Activated T-helper 17 cell treated with anti-CD3 and anti-CD28 coated beads, Interleukin-2, amount 50 U/mL, for 72 hours (primary cell): ENCODE measurements at places on chromosomes 4 and X.
A peak's percentile ranks its signal among the peaks of the same experiment; 100 is the strongest.

- no peak for ATAC-seq
Observed at GRCh38 chr4:136306361-136306760, 1225.9 kb downstream of the PCDH18 start.

GRCh38 chr4:76955182-76955581 lies 5.6 kb downstream of the SEPTIN11 start:
- ATAC-seq = no peak

DNA sequence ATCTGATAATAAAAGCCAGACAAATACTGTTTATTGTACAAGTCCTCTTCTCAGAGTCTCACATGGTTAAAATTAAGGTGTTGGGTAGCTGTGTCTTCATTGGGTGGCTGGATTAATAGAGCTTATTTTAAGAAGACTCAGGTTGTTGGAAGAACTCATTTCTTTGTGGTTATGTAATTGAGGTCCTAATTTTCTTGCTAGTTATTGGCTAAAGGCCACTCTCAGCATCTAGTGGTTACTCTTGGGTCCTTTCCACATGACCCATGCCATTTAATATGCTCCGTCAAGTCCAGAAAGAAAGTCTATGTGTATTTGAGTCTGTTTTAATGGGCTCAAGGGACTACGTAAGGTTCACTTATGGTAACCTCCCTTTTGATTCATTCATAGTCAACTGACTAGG lies 1668.6 kb upstream of the AGA start:
- no peak for ATAC-seq

GRCh38 chr4:189035654-189036053 lies 896.4 kb downstream of the TRIML1 start:
- no peak for ATAC-seq

DNA sequence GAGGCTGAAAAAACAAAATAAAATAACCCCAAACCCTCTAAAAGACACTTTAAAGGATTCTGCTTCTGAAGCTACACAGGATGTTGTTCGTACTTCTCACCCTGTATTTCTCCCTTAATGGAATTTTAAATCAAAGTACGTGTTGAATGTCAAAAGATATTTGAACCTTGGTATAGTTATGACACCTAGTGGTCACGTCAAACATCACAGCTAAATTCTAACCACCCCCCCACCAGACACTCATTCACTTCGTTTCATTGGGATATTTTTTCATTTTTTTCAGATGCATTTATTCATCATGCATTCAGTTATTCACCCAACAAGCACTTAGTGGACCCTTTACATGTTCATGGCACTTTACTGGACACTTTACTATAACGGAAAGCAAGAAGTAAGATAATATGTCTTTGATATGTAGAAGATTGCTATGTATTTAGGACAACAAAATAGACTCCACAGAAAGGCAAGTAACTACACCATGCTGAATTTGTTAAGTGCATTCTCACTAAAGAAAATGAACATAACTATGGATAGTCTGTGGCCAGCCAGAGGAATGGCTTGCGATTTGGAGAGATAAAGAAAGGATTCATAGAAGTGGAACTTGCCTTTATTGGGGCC lies 62.5 kb upstream of the GPR174 start:
- peak; percentile 52 for ATAC-seq

DNA sequence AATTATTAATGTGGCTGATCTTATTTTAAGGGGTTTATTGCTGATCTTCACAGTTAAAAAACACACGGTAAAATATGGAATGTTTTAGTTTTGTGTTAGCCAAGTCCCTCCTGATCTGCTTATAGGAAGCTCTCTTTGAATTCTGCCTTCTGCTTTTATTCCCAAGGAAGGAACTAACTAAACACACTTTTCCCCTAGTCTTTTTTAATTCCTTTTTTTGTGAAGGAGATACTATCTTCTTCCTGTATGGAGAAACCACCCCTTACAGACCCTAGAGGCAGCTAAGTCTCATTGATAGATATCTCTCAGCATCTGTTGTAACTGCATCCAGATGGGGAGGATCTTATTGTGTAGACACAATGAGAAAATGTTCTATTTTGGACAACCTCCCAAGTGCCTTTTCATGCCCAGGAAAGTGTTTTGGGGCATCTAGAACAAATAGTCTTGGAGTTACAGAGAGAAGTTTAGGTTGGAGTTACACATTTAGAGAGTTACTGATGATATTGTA lies 64.4 kb downstream of the AFF1 start:
- ATAC-seq = no peak

DNA sequence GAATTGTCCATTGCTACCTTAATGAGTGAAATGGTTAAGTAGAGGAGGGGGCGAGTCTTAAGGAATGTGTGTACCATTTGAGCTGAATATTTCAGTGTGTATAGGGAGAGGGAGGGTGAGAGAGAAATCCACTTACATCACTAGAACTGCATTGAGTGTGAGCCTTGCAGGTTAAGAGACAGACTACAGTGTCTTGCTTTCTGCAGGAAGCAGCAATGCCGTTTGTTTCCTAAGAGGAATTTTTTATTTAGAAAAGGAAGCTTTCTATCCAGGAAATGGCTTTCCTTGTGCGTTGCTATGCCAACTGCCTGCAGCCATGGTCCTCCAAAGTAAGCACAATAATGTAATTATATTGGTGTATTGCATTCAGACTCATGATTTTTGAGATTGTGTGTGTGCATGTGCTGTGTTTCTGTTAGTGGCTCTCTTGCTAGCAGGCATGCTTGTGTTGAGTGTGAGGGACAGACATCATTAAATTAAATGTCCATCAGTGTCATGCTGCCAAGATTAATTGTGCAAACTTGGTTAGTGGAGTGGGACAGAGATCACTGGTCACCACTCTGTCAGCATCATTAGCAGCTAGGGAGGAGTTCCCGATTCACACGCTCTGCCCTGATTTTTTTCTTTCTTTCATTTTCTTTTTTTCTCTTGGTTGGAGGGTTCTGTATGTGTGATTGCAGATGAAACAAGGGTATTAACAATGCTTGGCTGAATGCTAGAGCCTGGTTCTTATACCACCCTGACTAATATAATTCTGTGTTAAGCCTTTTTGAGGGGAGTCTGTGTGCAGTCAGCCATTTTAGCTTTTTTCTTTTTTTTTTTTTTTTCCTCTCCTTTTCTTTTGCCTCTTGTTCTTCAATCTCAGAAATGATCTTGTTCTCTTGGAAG lies 164.3 kb downstream of the RAPGEF2 start:
- no peak for ATAC-seq

- ATAC-seq = no peak
Observed at GRCh38 chr4:165516281-165516833, 137.5 kb downstream of the CPE start.

- no peak for ATAC-seq
Observed at GRCh38 chrX:1327651-1328304, 8.8 kb upstream of the IL3RA start.

- no peak for ATAC-seq
Observed at GRCh38 chr4:95017305-95018064, 259.7 kb downstream of the BMPR1B start.

DNA sequence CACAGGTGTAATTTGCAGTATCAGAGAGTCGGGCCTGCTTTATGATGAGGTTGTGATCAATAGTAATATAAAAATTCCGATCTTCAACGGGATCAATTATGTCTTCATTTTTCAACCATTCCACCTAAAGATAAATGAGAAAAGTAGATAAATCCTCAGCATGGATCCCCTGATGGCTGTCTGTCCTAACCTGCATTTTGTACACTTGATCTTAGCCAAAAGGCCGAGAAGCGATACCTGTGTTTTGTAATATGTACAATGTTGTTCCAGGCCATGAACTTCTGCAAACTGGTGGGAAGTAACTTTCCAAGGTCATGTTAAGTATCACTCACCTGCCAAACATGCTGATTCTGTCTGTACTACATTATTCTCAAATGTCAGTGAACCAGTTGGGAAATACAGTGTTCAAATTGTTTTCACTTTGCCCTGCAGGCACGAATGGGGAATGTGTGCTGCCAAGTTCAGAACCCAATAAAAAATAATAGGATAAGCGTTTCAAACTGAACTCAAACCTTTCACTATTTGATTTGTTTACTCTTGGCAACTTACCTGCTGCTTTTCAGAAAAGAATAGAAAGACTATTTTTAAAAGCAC lies 298.1 kb downstream of the UNC5C start:
- ATAC-seq = no peak

- no peak for ATAC-seq
Observed at GRCh38 chr4:71189471-71189870, 149.3 kb upstream of the SLC4A4 start.

- no peak for ATAC-seq
Observed at GRCh38 chr4:5365071-5366008, 314.1 kb downstream of the STK32B start.

DNA sequence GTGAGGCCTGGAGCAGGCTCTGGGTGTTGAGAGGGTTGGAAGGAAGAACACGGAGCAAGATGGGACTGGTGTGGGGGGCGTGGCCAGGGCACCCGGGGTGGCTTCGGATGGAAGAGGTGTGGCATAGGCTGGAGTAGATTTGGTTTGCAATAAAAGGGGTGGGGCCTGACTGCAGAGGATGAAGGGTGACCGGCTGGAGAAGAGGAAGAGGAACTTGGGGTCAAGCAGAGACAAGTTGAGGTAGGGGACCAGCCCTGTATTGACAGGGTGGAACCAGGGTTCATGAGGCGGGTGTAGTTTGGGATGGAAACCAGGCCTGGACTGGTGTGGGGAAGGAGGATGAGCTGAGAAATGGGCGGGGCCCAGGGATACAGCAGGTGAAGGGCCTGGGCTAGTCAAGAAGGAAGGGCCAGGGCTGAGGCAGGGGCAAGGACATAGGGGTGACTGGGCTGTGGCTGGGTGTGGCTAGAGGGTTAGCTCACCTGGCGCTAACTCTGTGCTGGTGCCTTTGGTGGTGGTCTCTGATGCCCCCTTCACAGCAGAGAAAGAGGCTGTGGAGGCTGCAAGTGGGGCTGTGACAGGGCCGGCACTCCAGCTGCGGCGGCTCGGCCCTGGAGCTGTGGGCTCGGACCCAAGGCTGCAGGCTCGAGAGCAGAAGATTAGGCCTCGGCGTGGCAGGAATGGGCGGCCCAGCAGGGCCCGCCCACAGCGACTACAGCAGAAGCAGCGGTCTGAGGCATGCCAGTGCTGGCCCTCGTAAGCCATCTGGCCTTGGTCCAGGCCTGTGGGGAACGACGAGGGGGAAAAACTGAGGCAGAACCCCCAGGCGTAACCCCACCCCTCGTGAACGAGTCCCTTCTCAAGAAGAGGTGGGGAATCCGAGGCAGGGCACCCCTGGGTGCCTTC lies 5.0 kb downstream of the PLP2 start:
- ATAC-seq = no peak

DNA sequence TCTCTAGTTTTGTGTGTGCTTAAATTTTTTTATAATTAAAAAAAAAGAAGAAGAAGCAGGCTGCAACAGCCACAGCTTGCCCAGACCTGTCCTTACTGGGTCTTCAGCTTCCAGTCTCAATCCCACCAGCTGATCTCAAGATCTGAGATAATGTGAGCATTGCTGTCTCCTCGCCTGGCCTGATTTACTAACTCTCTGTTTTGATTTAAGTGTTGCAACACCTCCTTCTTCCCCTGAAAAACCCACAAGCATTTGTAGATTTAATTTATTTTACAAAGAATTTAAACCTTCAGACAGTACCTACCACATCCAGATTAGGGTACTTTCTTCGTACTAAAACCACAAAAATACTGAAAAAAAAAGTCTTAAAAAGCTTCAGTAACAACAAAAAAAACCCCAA lies 38.0 kb downstream of the FAM241A start:
- ATAC-seq = peak; percentile 45

DNA sequence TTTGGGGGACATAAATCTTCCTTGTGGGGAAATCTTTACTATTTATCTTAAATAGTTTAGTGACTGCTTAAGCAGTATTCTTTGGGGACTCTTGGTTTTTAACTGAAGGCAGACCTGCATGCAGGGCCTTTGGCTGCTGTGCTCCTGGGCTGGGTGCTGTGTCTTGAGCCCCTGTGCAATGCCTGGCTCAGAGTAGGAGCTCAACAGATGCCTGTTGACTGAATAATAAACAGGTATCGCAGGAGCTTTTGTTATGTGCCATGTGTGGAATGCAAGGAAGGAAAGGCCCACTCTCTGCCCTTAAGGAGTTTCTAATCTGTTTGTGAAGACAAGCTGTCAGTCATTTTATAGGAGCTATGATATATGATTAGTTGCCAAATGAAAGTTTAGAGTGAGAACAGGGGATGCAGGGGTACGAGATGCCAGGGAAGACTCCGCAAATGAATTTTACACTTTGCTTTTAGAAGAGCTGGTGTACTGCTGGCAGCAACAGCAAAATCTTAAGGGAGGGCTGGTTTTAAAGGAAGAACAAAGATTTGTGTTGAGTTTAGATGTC lies 6.7 kb downstream of the GAB1 start:
- no peak for ATAC-seq

DNA sequence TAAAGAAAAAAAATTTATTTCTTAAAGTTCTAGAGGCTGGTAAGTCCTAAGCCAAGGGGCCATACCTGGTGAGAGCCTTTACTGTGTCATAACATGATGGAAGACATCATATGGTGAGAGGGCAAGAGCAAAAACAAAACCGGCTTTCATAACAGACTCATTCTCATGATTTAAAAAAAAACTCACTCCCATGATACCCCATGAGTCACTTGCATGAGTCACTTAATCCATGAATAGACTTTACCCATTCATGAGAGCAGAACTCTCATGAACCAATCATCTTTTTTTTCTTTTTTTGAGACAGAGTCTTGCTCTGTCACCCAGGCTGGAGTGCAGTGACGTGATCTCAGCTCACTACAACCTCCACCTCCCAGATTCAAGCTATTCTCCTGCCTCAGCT lies 369.7 kb upstream of the DIAPH2 start:
- peak; percentile 66 for ATAC-seq

DNA sequence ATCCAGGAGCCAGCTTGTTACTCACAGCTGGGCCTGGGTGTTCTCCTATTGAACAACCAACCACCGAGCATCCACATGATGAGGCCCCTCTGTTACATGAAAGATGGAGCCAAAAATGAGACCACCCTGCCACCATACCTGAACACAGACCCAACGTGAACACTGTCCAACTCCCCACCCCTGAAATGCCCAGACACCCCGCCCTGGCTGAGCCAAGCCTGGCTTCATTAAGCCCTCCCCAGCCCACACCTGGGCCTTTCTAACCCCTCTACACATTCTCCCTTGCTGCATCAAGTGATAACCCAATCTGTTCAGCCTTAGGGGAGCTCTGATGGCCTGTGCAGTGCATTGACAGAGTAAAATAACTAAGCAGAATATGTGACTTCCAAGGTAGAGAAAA lies 80.7 kb downstream of the EVC start:
- no peak for ATAC-seq
